ENCODE measurements at places on chromosomes 2 and 18.

- peak; percentile 85 for DNase-seq
These were observed 5.6 kb downstream of the DTYMK start for GRCh38 chr2:241680827-241681599.

GRCh38 chr2:231688719-231689118 lies 19.6 kb upstream of the PTMA start:
- DNase-seq = no peak

- DNase-seq = peak; percentile 67
These were observed 2.8 kb downstream of the ETAA1 start for GRCh38 chr2:67399831-67400489.

- peak; percentile 64 for DNase-seq
These were observed 175.7 kb downstream of the SOCS6 start for GRCh38 chr18:70464343-70465114.

DNA sequence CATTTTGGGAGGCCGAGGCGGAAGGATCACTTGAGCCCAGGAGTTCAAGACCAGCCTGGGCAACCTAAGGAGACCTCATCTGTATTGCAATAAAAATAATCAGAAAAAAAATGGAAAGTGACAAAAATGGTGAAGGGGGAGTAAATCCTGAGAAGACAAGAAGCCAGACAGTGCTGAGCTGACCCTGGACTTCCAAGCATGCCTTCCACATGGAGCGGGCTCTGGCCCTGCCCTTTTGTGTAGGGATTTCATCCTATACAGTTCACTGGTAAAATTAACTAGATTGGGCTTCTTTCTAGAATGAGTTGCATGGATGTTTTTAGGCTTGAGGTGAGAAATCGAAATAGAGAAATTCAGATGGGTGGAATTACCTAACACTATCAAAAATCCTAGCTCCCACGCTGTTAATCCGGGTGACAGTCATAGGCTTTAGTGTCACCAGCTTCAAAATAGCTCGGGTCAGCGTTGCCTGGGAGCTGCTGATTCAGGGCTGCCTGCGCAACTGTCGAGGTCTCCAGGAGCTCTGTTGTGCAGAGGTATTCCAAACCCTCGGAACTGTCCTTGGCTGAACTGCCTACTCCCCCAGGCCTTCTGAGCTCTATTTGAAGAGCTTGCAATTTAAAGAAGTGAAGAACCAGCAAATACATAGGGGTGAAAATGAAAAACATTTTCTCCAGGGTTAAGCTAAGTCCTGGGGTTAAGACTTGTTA lies 21.5 kb upstream of the ZNF532 start:
- no peak for DNase-seq

DNA sequence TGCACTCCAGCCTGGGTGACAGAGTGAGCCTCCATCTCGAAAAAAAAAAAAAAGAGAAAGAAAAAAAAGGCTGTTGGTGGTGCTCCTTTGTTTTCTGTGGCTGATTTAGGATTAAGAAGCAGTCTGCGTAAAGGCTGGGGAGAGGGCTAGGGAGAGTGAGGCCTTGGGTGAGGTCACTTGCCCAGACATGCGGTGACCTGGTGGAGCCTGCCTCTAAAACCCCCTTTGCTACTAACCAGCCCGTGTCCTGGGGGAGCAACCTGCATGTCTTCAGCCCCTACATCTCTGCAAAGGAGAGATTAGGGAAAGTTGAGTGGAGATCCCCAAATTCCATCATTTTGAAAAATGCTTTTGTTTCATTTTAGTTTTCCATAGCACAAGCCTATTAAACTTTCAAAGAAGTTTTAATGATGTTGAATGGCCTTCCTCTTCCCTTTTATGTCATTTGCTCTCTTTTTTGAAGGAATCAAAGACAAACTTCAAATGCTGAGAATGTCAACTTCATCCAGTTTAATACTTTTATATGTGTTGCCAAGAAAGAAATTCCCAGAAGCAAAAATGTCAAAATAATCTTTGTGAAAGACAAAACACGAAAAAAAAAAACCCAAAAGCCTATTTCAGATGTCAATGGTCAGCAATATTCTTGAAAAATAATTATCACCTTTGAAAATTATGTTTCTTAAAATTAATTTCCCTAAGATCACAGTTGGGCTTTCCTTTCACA lies 38.9 kb upstream of the RALBP1 start:
- no peak for DNase-seq

- no peak for DNase-seq
These were observed 532.1 kb downstream of the RNF144A start for GRCh38 chr2:7449298-7449697.

Measured in fibroblast of skin of back (primary cell).